HFF-Myc (cell line): ENCODE measurements at places on chromosomes 2 and 18.
A peak's percentile ranks its signal among the peaks of the same experiment; 100 is the strongest.

- DNase-seq: no peak
These were observed 53.9 kb downstream of the ASAP2 start for GRCh38 chr2:9260464-9260918.

DNA sequence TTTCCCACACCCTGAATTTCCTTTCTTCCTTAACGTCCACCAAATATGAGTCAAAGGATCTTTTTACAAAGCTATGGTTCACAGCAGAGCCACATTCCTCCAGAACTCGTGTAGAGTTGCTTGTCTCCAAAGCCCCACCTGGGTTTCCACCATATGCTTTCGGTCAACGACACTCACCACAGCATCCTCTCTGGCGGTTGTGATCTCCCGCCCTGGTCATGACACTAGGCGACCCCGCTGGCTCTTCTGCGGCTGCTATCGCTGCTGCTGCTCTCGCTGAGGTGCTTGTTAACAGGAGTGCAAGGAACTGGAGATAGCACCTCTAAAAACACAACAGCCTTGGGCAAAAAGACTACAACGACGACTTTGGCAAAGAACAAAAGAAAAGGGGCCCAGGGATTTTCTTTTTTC lies 340 bp downstream of the SLC40A1 start:
- no peak for DNase-seq

GRCh38 chr2:170481201-170481600 lies 233.9 kb upstream of the SP5 start:
- no peak for DNase-seq

DNA sequence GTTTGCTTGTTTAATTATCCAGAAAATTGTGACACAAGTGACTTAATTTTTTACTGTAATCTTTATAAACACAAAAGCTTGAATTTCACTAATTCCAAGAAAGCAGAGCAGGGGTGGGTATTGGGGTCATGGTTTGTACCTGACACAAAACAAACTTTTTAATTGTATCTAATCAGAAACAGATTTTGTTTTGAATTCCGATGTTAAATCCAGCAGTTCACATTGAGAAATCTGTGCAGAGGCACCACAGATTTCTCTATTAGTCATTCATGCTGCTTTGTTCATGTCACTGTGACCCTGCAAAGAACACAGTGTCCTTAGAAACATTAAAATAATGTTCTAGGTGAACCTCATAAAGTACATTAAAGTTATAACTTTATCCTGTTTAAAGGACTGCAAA lies 443.4 kb downstream of the NYAP2 start:
- no peak for DNase-seq

DNA sequence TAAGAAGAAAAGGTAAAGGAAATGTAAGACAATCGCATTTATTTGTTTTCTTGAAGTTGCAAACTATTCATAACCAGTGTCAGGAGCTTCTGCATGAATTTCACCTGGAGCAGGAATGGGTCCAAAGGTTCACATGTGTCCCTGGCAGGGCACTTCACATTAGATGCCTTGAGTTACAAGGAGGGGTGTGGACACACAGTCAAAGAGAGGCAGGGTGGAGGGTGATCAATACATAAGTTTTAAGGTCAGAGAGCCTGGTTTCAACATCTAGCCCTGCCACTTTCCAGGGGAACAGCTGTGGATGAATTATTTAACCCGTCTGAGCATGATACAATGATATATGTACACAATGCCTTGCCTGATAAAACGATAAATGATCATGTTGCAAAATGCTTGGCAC lies 321.4 kb downstream of the CYP26B1 start:
- DNase-seq: no peak

DNA sequence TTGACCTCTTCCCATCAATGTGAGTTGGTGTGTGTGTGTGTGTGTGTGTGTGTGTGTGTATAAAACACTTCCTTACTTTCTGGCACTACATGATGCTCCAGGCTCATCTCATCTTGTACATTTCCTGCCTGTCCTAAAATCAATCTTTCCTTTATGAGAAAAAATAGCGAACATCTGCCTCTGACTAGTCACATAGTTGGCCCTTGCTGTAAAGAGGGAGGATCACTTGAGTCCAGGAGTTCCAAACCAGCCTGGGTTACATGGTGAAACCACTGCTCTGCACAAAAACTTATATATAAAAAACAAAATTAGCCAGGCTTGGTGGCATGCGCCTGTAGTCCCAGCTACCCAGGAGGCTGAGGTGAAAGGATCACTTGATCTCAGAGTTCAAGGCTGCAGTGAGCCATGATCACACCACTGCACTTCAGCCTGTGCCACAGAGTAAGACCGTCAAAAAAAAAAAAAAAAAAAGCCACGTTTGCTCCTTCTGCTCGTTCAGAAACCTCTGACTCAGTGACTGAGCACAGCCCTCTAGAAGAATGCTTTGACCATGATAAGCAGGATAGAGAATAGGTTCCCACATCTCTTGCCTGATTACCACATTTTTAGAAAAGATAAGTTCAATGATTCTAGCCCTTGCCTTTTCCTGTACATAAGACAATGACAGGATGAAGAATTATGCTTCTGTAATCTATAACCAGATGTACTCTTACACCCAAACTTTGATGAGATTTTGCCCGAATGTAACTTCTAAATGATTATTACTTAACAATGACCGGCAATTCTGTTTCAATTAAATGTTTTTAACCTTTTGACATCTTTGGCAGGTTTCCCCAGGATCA lies 45.2 kb upstream of the ST3GAL5 start:
- DNase-seq: no peak

- no peak for DNase-seq
These were observed 140.9 kb upstream of the MYCN start for GRCh38 chr2:15799432-15799827.

DNA sequence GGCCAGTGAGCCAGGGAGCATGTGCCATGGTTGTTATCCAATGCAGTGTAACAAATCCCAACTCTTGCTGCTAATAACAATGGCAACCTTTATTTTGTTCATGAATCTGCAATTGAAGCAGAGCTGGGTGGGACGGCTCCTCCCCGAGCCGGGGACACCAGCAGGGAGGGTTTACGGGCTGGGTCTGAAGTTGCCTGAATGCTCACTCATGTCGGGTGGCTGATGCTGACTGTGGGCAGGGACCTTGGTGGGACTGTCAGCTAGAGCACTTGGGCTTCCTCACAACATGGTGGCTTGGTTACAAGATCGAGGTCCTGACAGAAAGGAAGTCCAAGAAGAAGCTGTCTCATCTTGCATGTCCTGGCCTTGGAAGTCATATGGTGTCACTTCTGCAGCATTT lies 264.5 kb downstream of the NDUFA10 start:
- DNase-seq: no peak

DNA sequence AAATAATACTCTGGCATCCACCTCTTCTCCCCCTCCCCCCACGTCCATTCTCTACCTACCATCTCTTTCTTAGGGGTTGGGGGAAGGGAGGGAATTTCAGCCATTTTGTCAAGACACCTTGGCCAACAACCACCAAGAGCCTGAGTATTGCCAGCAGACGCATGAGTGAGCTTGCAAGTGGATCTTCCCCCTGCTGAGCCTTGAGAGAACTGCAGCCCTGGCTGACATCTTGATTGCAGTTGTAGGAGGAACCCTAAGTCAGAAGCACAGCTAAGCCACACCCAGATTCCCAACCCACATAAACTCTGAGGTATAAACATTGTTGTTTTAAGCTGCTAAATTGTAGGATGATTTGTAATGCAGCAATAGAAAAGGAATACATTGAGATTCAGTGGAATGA lies 165.6 kb downstream of the TMEFF2 start:
- peak; percentile 22 for DNase-seq

- no peak for DNase-seq
These were observed 2.0 kb downstream of the CDC42EP3 start for GRCh38 chr2:37669446-37669845.

GRCh38 chr2:101781791-101782426 lies 84.4 kb downstream of the MAP4K4 start:
- no peak for DNase-seq
